Mucosa of gallbladder (tissue), 1 donor: ENCODE measurements at places on chromosomes 6 and 20. TPM values are rescaled to one million over a fixed set of nuclear protein-coding genes. Genes with fewer than 3 reads are reported as not detected.

Gene RTN4IP1
- total RNA-seq, result 5.8 TPM

- no peak for DNase-seq
These were observed 120.1 kb downstream of the RPS12 start for GRCh38 chr6:132934496-132934895.

Gene METTL24
- 15.7 TPM for total RNA-seq

DNA sequence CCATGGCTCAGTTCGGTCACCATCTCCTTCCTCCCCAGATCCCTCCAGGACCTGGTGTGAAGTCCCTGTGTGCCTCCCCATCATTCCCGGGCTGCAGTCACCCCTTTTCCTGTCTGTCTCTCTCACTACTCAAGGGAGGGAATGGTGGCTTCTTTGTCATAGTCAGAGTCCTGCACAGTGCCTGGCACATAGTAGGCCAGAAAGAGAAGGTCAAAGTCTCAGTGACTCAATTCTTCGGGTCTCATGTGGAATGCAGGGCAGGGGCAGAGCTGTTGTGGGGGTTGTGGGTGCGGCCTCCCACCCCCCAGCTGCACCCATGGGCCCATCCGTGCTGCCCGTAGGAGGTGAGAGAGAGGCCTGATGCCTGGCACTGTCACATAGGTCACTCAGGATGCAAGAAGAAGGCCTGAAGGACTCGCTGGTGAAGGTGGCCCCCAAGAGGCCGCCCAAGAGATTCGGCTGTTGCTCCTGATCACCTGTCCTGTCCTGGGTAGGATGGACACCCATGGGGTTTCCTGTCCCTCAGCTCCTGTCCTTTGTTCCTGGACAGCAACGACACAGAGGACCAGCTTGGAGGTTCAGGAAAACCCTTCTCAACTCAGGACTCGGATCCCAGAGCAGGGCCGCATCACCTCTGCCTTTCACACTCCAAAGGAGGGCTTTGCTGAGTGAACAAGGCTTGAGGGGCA is 34.1 kb downstream of the RAB44 start:
- no peak for DNase-seq
